Left colon (tissue), 2 donors: ENCODE measurements at places on chromosomes 6 and 20. TPM values are rescaled to one million over a fixed set of nuclear protein-coding genes. Genes with fewer than 3 reads are reported as not detected.

The SLC2A10 gene
- 29.6 TPM for total RNA-seq

The HUS1B gene
- 0.95 TPM for total RNA-seq

The PTCRA gene
- not detected for total RNA-seq

The MUC22 gene
- not detected for total RNA-seq

The C6orf132 gene
- 49.7 TPM for total RNA-seq

The PNPLA1 gene
- 0.53 TPM for total RNA-seq

The NRSN1 gene
- total RNA-seq, result 0.12 TPM

The TSBP1 gene
- total RNA-seq, result not detected

The CLDN20 gene
- total RNA-seq, result not detected

The TRIM31 gene
- 278 TPM for total RNA-seq

The RSPO4 gene
- 0.11 TPM for total RNA-seq

The BTNL2 gene
- not detected for total RNA-seq

The KIF6 gene
- 0.14 TPM for total RNA-seq

The DDR1 gene
- 333 TPM for total RNA-seq

The SNPH gene
- total RNA-seq, result 1.4 TPM

The MUC21 gene
- not detected for total RNA-seq

DNA sequence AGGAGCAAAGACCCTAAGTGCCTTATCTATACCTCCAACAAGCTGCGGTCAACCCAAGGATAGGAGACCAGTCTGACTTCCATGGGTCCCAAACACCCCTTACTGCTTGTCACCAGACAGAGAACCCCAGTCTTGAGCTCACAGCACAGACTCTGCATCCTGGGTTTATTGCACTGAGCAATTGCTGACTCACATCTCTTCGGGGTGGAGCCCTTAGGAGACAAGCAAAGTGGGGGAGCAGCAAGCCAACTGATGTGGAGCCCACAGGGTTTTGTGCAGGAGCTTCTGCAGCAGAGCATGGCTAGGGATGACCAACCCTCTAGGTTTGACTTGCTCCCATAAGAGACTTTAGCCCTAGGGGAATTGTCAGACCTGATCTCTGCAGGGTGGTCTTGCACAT lies 38.6 kb upstream of the EYS start:
- DNase-seq, result no peak

- DNase-seq, result no peak
These were observed 3.3 kb downstream of the WFDC3 start for GRCh38 chr20:45788351-45788750.

- DNase-seq, result no peak
These were observed 350.8 kb downstream of the RNGTT start for GRCh38 chr6:88612631-88613030.

- DNase-seq, result no peak
These were observed at the start of gene VGLL2 for GRCh38 chr6:117265410-117266256. VGLL2 (plus strand) TSS chr6:117265558; CDS start chr6:117265764, 206 bp downstream.

DNA sequence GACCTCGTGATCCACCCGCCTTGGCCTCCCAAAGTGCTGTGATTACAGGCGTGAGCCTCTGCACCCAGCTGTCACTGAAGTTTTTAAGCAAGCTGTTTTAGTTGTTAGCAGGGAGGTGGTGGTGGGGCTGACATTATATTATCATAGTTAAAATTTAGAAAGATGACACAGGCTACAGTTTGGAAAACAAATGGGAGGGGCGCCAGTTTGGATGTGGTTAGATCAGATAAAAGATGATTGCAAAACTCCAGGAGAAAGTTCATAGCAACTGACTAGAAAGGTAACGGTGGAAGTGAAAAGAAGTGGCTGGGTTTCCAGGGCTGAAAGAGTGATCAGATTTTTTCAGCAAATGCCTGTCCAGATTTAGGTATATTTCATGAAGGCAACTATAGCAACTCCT lies 311.9 kb upstream of the CITED2 start:
- no peak for DNase-seq

- DNase-seq, result no peak
These were observed 115.2 kb downstream of the PAK5 start for GRCh38 chr20:9723501-9724202.

DNA sequence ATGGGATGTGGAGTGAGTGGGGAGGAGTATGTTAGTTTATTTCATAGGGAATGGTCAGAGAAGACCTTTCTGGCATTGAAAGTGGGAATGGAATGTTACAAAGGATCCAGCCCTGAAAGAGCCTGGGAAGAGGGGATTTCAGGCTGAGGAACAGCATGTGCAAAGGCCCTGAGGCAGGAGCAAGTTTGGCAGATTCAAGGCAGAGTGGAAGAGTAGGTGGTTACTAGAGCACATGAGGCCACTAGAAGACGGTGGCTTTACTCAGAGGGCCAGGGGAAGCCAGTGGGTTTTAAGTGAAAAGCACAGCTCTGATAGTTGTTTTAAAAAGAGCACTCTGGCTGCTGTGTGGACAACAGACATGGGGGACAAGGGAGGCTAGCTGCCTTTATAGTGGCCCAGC lies 227.2 kb downstream of the ZMYND8 start:
- no peak for DNase-seq

DNA sequence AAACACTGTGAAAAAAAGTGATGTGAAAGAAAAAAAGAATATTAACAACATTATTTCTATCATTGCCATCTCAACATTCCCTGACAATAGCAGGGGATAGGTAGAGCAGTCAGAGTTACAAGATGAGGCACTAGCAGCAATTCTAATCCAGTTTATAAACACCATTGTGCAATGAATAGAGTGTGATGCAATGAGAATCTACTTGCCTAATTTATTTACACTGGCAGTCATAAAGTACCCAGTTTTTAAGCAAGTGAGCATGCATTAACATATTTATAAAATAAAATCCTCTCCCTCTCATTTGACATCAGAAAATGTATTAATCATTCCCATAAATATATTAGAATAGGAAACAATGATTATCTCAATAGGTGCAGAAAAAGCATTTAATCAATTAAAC lies 2.5 kb upstream of the MANEA start:
- DNase-seq, result no peak

DNA sequence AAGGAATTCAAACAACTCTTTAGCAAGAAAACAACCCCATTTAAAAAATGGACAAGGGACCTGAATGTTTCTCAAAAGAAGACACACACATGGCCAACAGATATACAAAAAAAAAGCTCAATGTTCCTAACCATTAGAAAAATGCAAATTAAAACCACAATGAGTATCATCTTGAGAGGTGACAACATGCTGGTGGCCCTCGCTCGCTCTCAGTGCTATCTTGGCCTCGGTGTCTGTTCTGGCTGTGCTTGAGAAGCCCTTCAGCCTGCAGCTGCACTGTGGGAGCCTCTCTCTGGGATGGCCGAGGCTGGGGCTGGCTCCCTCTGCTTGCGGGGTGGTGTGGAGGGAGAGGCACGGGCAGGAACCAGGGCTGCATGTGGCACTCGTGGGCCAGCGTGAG lies 13.4 kb downstream of the SPINT4 start:
- DNase-seq, result no peak

DNA sequence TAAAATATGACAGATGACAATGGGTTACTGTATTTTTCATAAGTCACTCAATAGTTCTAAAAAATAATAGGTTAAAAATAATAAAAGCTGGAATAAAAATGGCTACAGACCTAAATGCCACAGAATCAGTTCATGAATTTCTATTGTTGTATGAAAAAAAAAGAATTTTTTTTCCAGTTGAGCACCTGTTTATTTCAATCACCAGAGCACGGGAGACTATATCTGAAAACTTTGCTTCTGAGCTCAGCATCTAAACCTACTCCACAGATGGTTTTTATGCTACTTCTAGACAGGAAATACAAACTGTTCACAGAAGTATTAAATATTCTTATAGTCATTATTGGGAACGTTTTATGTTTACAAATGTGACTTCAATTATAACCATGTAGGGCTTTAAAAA lies 50.4 kb downstream of the HMGN3 start:
- DNase-seq, result no peak

GRCh38 chr6:105302617-105303128 lies 100.2 kb downstream of the PREP start:
- DNase-seq, result no peak

DNA sequence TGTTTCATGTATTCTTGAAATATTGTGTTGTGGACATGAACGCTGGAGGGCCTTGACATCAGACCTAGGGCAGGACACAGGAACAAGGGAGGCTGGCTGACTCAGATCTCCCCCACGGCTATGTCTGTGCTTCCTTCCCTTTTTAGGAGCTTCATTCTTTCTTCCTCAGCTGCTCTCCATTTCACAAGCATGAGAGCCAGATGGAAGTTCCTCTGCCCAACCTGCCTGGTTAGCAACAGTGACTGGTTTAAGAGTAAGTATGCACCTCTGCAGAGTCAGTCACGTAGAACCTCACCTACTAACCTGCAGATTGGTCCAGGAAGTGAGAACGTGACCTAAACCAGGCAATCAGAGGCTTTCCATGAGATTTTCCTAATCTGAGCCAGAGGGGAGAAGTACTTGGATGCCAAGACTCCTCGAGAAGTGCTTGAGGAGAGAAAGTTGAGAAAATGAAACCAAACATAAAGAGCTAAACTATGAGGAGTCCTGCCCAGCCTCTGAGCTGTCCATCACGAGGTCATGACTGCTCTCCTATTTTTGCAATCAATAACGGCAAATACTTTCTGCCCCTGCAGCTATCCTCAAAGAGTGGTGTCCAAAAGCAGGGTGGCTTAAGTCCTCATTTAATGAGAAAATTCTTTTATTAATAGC lies 465.2 kb upstream of the CITED2 start:
- peak; percentile 34 for DNase-seq

DNA sequence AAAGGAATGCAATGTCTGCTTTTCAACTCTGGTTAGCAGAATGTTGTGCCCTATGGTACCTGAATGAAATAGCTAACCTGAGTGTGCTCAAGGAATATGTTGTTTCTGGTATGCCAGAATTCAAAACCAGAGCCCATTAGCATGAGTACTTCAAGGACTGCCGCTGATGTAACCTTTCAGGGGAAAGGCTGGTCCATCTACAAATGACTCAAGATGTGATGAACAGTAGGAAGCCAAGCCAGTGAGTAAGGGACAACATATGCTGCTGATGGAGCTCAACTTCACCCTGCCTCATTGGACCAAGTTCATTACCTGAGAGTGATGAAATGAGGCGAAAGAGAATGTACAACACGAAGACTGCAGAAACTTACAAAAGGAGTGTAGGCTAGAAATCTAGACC lies 95.7 kb upstream of the BMP2 start:
- DNase-seq, result no peak

GRCh38 chr6:143332153-143332845 lies 118.2 kb downstream of the ADAT2 start:
- DNase-seq, result no peak

GRCh38 chr6:9455864-9456658 lies 958.8 kb downstream of the TFAP2A start:
- DNase-seq, result no peak

- no peak for DNase-seq
These were observed 64.0 kb upstream of the APCDD1L start for GRCh38 chr20:58579069-58579818.

GRCh38 chr20:31663838-31664695 lies 26.4 kb downstream of the COX4I2 start:
- peak; percentile 88 for DNase-seq

GRCh38 chr20:50199703-50200102 lies 9.1 kb downstream of the CEBPB start:
- no peak for DNase-seq

- no peak for DNase-seq
These were observed 31.0 kb upstream of the PCMTD2 start for GRCh38 chr20:64224351-64225170.

DNA sequence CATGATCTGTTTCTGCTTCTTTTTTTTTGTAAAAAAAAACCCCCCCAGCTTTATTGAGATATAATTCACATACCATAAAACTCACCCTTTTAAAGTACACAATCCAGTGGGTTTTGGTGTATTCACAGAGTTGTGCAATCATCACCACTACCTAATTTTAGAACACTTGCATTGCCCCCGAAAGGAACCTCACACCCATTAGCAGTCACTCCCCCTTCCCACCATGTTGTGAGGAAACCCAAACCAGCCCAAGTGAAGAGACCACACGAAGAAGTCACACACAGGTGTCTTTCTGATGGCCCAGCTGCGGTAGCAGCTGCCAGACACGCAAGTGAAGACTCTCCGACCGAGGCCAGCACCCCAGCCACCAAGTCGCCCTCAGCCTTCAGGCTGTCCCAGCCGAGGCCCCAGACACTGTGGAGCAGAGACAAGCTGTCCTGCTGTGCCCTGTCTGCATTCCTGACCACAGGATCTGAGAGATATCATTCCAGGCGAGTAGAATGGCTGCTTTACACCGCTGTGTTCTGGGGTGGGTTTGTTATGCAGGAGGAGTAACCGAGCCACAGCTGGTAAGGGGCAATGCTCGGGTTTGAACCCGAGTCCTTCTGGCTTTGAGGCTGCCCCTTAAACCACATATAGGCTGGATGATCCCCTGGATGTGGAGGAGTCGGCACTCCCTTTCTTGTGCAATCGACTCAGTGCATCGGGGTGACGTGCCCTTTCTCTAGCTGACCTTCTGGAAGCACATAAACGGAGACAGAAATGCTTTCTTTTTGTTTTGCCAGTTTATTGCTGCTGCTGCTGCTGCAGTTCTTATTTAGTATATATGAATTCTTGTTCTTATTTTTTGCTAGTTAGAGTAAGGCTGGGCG lies 59.1 kb upstream of the PTPN1 start:
- peak; percentile 72 for DNase-seq

GRCh38 chr6:29905286-29905685 lies 37.0 kb upstream of the HLA-A start:
- DNase-seq, result no peak

GRCh38 chr6:154206141-154206540 lies 150.5 kb downstream of the IPCEF1 start:
- DNase-seq, result no peak

GRCh38 chr6:31578184-31579118 lies 3.1 kb downstream of the TNF start:
- no peak for DNase-seq

- DNase-seq, result peak; percentile 3
These were observed 216.0 kb downstream of the DLL1 start for GRCh38 chr6:170074907-170075306.

GRCh38 chr6:6997263-6998193 lies 110.2 kb upstream of the RREB1 start:
- DNase-seq, result no peak

GRCh38 chr6:118864341-118865099 lies 29.4 kb upstream of the ASF1A start:
- DNase-seq, result no peak

DNA sequence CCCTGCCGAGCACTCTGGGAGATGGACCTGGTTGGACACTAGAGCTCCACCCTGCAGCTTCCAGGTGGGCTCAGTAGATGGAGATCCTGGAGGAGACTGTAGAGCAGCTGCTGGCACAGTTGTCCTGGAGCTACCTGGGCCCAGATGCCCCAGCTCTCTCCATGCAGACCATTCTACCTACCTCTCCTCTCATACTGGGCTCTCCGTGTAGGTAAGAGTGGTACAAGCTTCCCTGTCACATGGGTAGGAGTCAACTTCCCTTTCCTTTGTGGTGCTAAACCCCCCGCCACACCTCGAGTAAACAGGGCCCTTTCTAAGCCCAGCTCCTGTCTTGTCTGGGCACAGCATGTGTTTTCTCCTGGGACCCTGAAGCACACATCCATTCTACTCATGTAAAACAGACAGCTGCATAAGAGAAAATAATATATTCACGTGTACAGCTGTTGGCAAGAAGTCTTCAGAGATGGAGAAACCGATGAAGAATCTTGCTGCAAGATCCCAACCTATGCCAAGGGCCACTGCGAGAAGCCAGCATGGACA lies 108.1 kb upstream of the DUSP22 start:
- no peak for DNase-seq

- DNase-seq, result no peak
These were observed 85.1 kb downstream of the EYA2 start for GRCh38 chr20:46979603-46980241.
